ENCODE measurements at places on chromosomes 1 and 21.

DNA sequence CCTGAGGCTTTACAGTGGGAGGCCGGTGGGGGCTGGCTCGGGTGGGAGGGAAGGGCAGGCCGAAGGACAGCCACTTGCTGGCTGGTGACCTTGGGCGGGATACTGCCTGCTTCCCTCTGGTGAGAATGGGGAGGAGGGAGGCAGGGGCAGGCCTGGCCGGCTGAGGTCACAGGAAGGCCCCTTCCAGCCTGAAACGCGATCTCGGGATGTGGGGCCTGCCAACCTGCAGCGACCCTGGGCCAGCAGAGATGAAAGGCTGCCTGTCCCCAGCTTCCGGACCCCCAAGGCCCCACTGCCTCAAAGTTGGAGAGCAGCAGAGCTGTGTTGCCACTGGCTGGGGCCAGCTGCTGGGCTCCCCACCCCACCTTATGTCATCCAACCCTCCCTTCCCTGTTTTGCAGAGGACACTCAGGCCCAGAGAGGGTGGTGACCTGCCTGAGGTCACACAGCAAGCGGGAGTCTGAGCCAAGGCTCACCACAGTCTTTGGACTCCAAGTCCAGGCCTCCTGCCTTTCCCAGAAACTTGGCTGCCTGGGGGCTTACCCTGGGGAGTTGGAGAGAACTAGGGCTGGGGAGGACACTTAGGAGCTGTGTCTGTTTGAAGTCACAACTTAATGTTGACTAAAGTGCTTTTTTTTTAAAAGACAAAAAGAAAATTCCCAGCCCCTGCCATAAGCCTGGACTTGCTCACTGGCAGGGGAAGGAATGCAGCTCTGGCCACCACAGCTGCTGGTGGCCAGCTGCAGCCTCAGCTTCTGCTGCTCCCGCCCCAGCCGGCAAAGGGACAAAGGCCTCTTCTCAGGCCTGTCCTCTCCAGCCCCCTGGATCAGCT is 14.8 kb upstream of the WASF2 start:
- DNase-seq: peak; percentile 96

DNA sequence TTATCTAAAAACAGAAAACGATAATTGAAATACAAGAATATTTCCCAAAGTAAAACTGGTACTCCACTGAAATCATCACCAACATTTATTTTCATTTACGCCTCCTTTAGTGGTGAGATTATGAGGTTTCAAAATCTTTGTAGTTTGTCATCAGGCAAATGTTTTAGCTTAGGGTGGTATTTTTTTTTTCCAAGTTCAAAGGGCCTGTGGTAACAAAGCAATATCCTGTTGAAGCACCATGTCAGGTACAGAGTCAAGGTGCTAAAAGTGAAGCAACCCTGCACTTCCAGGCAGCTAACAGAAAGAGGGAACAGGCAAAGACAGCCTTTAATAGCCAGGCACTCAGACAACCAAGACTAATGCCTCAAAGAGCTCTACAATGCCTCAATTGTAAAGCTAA is 89.2 kb downstream of the JAK1 start:
- no peak for DNase-seq

GRCh38 chr21:41228006-41228370 is 60.0 kb downstream of the BACE2 start:
- DNase-seq: no peak

GRCh38 chr1:110012100-110012780 is 22.2 kb upstream of the STRIP1 start:
- no peak for DNase-seq

DNA sequence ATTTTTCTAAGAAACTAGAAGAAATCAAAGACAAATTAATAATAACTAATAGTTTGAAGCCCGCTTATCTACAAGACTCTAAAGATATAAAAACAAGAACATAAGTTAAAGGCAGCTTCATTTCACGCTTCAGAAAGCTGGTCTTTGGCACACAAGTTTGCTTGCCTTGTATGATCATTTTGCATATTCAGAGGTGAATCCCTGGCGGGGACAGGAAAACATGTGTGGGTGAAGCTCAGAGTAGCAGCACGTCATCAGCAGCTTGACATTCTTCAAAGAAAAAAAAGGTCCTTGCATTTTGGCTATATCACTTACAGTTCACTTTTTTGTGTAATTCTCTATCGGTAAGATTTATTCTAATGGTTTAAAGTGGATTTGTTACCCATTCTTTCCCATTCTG is 1911.8 kb downstream of the MRPL39 start:
- no peak for DNase-seq

- no peak for DNase-seq
These were observed 168.9 kb upstream of the C21orf91 start for GRCh38 chr21:17988102-17988437.

DNA sequence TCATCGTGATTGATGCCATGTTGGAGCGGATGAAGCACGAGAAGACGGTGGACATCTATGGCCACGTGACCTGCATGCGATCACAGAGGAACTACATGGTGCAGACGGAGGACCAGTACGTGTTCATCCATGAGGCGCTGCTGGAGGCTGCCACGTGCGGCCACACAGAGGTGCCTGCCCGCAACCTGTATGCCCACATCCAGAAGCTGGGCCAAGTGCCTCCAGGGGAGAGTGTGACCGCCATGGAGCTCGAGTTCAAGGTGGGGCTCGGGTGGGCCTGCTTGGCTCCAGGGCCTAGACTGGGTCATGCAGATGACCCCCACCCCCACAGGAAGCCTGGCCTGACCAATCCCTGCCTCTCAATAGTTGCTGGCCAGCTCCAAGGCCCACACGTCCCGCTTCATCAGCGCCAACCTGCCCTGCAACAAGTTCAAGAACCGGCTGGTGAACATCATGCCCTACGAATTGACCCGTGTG is 30.6 kb upstream of the KDM4A start:
- no peak for DNase-seq

- DNase-seq: no peak
These were observed 5.5 kb downstream of the THEM5 start for GRCh38 chr1:151847867-151848596.

GRCh38 chr1:1758059-1758621 is 20.1 kb downstream of the NADK start:
- DNase-seq: no peak

GRCh38 chr1:100443811-100444571 is 91.7 kb downstream of the CDC14A start:
- no peak for DNase-seq

DNA sequence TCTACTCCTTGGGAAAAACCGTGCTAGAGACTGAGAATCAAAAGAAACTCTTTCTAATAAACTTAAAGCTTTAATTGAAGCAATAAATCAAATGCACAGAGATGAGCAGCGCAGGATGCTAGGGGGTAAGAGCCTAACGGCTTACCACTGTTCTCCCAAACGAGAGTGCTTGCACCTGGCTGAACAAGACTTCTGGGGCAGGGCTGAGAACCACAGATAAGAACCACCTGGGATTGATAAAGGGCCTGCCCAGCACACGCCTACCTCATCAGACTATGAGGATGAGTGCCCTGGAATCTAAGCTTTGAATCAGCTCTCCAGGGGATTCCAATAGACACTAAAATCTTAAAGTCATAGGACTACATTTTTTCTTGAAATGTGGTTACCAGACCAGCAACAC is 43.3 kb downstream of the KRTAP19-8 start:
- no peak for DNase-seq

DNA sequence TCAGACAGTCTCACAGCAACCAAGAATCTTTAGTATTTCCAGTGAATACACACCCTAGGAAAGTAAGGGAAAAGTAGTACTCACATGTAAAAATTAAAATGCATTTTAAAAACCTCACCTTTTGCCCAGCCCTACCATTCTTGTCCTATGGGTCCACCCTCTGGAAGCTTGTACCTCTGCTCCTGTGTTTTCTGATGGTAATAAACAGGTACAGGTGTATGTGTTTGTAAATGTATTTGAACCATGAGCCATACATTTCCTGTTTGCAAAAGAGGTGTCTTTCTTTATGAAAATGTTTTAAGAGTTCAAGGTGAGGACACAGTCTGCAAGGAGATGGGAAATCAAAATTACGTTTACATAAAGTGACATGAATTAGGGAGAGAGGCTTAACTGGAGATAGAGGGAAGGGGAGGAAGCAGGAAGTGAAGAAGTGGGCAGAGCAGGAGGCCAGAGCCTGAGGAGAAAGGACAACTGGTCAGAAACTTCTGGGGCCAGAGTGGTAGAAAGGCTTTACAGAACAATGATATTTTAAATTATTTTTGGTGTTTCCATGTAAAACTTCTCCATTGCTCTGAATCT is 52.0 kb upstream of the IVNS1ABP start:
- DNase-seq: no peak

DNA sequence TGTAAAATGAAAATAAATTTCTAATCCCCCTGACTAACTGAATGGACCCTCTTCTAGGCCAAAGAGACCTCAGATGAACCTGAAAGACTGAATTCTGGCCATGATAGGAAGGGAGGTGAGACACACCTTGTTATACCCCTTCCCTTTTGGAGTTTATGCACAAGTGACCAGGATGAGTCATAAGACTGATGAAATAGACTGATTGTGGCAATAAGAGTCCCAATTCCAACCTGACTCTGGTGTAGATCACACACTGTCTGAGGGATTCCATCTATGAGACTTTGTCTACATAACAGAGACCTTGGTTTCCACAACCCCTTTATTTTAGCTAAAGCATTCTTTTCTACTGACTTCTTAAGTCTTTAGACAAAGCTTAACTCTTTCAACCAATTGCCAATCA is 13.5 kb upstream of the OR2G2 start:
- no peak for DNase-seq

Measured in head of caudate nucleus (tissue), 42 donors.